ENCODE measurements at places on chromosomes 12 and 14.
A peak's percentile ranks its signal among the peaks of the same experiment; 100 is the strongest.

DNA sequence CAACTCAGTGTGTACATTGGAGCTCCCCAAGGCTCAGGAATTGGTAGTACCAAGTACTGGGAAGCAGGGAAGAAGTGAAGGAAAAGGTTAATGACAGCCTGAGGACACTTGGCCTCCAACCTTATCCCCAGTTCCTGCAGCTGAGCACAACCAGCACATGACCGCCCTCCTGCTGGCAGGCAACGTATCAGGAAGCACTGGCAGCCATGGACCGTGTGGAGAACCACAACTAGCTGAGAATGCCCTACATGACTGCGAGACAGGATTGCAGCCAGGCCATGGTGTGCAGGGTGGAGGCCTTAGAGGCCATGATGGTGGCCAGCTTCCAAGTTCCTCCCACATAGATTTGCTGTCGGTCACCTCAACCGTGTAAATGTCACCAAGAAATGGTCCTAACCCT lies 26.8 kb downstream of the PYGL start:
- no peak for DNase-seq

- DNase-seq = no peak
Observed at GRCh38 chr14:74502236-74503019, 8.9 kb downstream of the ISCA2 start.

GRCh38 chr12:122747224-122748135 lies 5.1 kb upstream of the DENR start:
- no peak for DNase-seq

DNA sequence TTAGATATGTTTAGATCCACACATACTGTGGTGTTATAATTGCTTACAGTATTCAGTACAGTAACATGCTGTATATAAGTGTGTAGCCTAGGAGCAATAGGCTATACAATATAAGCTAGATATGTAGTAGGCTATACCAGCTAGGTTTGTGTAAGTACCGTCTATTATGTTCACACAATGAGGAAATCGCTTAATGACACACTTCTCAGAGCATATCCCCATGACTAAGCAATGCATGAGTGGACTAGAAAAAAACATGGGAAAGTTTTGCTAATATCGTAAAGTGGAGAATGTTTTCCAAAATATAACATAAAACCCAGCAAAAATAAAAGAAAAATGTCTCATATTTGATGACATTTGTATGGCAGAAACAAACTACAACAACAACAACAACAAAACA lies 27.3 kb downstream of the AKAP3 start:
- no peak for DNase-seq

GRCh38 chr14:90534091-90534837 lies 137.4 kb downstream of the CALM1 start:
- DNase-seq = no peak

DNA sequence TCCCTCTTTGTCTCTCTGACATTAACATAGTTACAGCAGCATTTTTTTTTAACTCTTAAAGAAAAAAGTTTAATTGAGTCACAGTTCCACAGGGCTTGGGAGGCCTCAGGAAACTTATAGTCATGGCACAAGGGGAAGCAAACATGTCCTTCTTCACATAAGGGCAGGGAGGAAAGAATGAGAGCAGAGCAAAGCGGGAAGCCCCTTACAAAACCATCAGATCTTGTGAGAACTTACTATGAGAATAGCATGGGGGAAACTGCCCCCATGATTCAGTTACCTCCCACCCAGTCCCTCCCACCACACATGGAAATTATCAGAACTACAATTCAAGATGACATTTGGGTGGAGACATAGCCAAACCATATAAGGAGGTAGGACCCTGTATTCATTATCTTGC lies 96.2 kb downstream of the PLBD1 start:
- no peak for DNase-seq

DNA sequence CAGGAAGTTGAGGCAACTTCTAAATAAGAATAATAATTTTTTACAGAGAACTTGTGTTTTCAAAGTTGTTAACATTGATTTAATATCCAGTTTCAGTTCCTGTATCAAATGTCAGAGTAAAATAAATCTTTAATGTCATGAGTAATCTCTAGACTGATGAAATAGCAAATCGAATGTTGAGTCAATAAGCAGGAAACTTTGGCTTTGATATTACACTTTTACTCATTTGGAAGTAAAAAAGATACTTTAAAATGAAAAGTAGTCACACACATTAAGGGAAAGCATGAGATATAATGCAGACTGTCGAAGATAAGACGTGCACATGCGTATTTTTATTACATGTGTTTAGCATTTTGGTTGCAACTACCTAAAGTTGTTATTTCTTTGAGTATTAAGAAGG lies 78.2 kb upstream of the PTGDR start:
- no peak for DNase-seq

DNA sequence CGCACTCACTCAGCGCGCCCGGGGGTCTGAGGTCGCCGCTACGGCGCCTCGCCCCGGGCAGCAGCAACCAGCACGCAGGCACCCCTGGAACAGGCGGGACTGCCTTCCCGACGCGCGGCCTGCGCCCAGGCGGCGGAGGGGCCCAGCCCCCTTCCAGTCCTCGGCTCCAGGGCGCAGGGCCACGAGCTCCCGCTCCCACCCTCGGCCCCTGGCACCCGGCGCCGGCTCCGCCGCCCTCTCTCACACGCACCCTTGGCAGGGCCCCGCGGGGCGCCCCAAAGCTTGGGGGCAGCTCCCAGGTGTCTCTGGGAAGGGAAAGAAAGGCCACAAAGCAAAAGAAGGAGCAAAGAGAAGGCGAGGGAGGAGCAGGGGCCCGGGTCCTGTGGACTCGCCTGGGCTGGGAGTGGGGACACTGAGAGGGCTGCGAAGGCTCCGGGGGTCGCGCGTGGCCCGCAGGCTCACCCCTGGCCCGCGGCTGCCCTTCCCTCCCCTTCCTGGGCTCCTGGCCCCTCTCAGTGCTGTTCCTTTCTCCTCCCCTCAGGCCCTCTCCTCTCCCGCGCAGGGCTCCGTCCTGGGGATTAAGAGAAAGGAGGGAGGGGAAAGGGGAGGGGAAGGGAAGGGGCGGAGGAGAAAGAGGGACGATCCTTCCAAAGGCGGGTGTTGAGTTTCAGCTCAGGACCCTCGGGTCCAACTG lies 907 bp upstream of the EFS start:
- DNase-seq = no peak

DNA sequence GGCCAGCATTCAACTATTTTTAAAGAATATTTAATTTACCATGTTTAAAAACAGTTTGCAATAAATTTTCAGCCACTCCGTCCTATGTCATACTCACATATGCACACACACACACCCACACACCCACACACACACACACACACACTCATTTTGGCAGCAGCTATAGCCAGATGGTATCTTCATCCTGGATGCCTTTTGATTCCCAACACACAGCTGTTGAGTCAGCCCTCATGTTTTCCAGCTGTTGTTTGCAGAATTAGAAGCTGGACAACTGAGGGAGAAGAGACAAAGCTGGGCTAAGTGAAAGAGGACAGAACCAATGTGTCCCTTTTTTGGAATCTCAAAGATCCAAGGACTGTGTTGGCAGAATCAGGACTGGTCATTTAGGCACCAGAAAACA lies 80.0 kb upstream of the EGLN3 start:
- DNase-seq = no peak

DNA sequence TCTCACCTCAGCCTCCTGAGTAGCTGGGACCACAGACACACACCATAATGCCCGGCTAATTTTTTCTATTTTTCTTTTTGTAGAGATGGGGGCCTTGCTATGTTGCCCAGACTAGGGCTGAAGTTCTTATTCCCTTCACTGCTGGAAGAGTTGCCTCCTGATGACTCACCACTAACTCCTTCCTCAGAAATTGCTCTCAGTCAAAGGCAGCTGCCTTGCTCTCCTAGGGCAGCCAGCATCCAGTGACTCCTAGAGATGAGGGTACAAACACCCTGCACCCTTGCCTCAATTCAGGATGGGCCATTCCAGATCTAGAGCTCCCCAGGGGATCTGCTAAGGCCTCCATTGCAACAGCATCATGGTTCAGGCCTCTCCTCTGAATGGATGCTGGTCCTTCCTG lies 54.0 kb upstream of the RASSF8 start:
- DNase-seq = no peak

GRCh38 chr14:79920180-79920692 lies 291.1 kb downstream of the DIO2 start:
- no peak for DNase-seq

DNA sequence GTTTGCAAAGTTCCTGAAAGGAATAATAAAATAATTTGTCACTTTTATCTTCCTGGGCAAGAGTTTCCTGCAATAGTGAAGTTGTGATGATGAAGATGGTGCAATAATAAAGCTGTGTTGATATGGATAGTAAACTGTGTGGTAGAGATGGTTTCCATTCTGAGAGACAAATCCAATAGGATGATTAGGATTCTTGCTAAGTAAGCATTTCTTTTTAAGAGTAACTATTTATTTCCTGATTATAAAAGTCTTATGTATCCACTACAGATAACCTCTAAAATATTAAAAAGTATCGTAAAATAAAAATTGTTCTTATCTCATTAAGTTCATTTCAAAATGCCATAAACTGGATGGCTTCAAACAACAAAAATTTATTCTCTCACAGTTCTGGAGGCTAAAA lies 28.7 kb downstream of the TSPAN11 start:
- no peak for DNase-seq

DNA sequence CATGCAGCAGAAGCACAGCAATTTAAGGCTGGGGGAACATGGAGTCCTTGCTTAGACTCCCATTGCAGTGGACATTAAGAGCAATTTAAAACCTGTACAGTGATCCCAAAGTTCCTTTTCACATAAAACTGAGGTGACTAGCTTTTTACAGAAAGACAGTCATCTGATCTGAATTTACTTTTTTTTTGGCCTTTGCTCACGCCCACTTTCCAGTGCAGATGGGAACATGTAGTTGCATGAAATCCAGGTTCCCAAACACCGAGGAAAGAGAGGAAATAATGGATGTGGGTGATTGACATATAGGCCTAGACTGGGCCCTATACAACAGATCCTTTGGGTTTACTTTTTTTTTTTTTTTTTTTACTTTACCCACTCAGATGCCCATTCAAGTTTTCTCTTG lies 126.4 kb upstream of the PTPRB start:
- DNase-seq = no peak

DNA sequence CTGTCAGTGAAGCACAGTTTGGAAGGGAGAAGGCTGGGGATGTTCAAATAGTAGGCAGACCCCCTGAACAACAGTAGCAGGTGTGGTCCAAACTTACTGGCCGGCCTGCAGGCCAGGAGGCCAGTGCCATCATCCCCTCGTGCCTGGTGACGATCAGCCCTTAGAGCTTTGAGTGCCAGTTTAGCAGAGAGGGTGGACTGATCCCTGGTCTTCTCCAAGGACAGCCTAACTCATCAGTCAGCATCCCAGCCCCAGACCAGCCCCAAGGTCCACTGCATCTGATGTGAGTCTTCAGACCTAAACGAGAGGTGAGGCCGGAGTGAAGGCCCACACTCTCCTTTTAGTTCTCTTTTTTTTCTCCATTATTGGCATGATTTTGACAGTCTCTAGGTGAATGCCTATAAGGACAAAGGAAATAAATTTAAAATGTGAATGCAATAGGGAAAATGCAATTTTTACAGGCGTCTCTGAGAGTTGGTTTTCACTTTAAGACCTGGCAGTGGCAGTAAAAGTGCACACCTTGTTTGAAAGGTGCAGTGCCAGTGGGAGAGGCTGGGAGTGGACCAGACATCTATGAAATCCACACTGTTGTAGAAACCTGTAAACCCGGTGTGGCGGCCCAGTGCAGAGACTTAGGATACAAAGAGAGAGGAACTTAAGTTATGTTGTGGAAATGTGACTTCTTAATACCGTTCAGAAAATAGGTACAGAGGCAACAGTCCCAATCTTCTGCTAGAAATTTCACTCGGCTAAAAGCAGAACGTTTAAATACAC lies 311.2 kb downstream of the CACNA1C start:
- no peak for DNase-seq

- no peak for DNase-seq
Observed at GRCh38 chr12:128969480-128970055, 116.3 kb downstream of the GLT1D1 start.

DNA sequence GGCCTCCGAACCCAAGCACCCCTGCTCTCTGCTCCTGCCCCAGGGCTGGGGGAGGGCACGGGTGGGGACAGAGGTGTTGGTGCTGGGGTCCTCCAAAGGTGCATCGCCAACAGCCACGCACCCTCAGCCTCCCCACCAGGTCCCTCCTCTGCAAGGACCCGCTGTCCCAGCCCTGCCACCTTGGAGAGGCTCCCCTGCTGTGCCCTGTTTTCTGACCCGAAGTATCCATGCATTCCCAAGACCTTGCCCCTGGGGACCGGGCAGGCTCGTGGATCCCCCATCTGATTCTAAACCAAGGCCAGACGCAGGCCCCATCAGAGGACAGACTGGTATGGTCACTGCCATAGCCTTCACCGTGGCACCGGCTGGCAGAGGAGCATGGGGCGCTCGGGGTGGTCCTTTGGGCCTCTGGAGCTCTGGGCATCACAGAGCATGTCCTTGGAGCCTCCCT lies 22.7 kb upstream of the BEGAIN start:
- no peak for DNase-seq

- DNase-seq = peak; percentile 42
Observed at GRCh38 chr14:94132285-94132887, 3.0 kb upstream of the IFI27L2 start.

- DNase-seq = no peak
Observed at GRCh38 chr12:76250256-76250655, 98.0 kb downstream of the BBS10 start.

GRCh38 chr14:49959822-49960408 lies 67.0 kb downstream of the ARF6 start:
- no peak for DNase-seq

DNA sequence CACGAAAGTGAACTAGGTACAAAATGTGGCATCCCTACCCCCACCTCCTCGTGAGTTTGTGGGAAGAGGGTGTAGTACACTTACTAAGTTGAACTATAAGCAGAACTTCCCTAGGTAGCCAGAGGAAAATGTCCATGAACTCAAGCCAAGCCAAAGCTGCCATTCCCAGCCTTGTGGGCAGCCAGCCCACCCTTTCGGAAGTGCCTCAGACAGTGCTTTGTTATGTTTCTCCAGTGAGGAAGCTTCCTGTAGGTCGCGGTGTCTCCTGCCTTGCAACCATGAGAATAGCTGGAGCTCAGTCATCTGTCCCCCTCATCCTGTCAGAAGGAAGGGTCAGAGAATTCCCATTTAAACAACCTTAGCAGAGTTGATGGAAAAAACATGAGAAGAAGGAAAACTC lies 266.9 kb downstream of the DUSP6 start:
- DNase-seq = no peak

DNA sequence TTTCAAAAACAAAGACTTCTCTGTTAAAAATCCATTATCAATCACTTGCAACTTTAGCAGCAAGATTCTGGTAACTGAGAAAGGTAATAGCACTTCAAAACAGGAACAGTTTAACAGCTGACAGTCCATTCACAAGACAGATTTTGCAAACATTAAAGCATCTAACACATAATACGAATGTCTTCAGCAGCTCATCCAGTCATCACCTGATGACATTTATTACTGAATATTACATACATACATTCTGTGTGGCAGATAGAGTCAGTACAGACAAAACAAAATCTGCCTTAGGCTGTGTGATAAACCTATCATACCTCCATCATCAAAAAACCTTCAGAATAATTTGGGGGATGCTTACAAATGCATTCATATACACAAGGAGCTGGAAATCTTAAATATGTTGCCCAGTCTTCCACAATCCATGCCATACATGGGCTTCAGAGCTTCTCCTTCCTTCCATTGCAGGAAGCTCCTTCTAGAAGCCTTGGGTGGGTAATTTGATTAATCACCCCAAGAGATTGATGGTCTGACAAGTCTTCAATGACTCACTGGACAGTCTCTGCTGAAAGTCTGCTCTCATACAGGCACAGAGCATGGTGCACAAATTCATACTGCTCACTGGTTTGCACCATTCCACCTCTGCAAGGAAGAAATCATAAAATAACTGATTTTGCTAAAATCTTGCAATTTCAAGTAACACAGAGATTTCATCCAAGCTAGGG lies 1.6 kb upstream of the PTPRB start:
- no peak for DNase-seq

Measured in T follicular helper cell (primary cell).